Stimulated activated CD4-positive, alpha-beta T cell treated with anti-CD3 and anti-CD28 coated beads, TNF-alpha, amount 100 ng/mL, for 4 hours (primary cell): ENCODE measurements at places on chromosomes 3 and 15.

GRCh38 chr15:86744198-86744780, 664.6 kb downstream of the AGBL1 start:
- DNase-seq, result no peak

DNA sequence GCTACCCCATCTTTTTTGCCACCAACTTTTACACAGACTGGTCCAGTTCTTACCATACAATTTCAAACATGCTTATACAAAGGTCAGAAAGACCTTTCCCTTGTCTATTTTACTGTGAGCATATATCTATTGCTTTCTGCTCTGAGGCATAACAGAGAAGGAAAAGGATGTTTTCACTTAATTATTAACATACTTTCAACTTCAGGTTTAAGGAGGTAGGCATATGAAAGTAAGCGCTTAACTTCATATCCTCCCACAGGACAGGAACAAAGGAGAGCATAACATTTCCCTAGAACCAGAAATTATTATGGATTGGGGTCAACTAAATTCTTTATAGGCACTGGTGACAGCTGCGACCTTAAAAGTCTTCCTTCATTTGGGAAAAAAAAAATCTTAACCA, 1.1 kb downstream of the MYEF2 start:
- no peak for DNase-seq

- DNase-seq, result no peak
Observed at GRCh38 chr3:177197727-177198460, 612 bp upstream of the TBL1XR1 start.

DNA sequence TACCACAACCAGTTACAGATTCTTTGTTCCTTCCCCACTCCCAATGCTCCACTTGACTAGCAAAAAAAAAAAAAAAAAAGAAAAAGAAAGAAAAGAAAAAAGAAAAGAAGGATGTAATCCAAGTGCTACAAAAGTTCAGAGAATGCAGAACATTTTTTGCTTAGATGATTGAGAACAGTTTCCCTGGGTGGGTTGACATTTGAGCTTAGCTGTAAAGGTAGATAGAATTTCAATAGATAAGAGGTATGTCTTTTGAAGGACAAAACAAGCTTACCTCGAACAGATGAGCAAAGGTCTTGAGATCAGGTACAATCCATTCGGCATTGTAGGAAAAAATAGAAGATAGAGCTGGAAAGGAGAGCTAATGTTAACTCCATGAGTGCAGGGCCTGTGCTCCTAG, 344.6 kb upstream of the NECTIN3 start:
- DNase-seq, result no peak

DNA sequence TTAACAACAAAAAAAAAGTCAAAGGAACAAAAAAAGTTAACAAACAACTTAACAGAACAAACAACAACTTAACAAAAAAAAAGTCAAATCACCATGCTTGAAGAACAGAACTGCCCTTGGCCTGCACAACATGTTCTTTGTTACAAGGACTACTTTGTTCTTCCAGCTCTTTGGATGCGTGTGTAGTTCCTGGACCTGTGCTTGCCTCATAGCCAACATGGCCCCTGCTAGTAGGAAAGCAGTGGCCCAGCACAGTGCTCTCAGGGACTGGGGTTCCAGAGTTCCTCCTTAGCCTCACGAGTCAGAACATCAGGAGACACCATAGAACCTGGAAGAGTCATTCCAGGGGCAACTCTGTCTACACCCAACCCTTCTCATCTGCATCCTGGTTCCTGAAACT, 10.9 kb upstream of the STRIT1 start:
- DNase-seq, result no peak

- DNase-seq, result no peak
Observed at GRCh38 chr3:52394751-52395502, 50.0 kb downstream of the SEMA3G start.

GRCh38 chr3:177146646-177147045, 50.6 kb downstream of the TBL1XR1 start:
- no peak for DNase-seq

- no peak for DNase-seq
Observed at GRCh38 chr15:41987925-41988275, 15.5 kb upstream of the EHD4 start.

GRCh38 chr3:129461022-129461421, 21.0 kb downstream of the IFT122 start:
- DNase-seq, result no peak

- DNase-seq, result no peak
Observed at GRCh38 chr3:172551874-172552273, 28.6 kb upstream of the TNFSF10 start.

DNA sequence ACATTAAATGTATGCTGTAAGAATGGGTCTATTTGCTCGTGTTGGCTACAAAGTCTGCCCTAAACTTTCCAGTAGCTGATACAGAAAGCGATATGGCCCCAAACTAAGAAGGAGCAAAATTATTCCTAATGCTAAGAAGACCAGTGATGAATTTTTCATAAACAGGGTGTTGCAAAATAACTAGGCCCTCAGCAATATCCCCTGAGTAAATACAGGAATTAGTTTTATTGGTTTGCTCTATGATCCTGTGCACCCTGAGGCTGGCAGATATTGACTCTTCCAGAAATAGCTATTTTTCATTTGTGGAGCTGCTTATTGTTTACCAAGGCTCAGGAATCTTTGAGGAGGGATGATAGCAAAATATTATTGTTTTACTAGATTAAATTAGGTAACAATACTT, 60.9 kb upstream of the CCNL1 start:
- DNase-seq, result no peak

DNA sequence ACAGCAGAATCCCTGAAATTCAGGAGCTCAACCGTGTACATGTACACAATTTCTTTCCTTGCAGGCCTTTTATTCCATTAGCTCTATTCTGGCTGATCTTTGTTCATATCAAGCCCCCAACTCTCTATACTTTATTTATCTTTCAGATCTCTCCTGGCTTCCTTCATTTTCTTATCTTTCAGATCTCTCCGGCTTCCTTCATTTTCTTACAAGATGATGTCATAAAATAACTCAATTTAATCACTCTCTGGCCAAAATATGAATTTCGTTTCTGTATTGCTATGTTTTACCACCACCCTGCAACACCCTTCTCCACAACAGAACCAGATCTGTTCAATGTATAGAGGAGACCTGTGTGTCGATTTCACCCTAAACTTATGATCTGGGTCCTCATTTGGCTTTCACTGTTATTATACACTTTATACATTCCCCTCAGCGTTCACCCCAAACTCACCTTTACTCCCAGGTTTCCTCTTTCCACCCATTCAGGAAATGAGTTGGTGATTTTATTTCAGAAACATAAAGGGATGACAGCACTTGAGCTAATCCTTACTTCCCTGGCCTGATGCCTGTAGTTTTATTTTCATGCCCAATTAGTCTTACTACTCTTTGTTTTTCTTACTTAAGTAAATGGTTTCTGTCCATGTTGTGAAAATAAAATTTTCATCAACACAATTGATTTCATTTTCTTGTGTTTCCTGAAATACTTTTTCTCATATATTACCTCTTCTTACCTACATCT, 195.5 kb downstream of the BCHE start:
- no peak for DNase-seq

GRCh38 chr15:38538328-38539007, 26.1 kb downstream of the RASGRP1 start:
- DNase-seq, result no peak

GRCh38 chr3:48196611-48197010, 8.4 kb upstream of the CDC25A start:
- no peak for DNase-seq

DNA sequence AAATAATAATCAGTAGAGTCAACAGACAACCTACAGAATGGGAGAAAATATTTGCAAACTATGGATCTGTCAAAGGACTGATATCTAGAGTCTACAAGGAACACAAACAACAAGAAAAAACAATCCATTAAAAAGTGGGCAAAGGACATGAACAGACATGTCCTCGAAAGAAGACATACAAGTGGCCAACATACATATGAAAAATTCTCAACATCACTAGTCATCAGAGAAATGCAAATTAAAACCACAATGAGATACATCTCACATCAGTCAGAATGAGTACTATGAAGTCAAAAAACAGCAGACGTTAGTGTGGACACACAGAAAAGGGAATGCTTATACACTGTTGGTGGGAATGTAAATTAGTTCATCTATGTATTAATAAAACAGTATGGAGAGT, 33.7 kb downstream of the SLC2A2 start:
- DNase-seq, result no peak

DNA sequence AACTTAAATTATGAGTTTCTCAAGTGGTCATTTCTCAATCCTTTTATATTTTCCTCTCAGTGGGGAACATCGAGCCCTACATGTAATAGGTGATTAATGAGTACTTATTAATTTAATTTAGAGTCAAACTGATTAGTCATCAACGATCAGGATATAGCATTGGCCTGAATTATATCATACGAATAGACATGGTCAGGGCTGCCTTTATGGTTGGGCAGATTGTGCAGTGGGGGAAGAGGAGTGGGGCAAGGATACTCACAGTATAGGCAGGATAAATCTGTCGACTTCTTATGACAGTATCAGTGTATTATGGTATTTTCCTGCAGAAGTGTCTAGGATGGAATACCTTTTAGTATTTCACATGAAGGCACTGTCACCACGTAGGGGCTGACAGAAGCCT, 27.0 kb downstream of the C2CD4A start:
- DNase-seq, result no peak

- DNase-seq, result no peak
Observed at GRCh38 chr3:42591811-42592210, 1.2 kb downstream of the SS18L2 start.

- no peak for DNase-seq
Observed at GRCh38 chr3:168467115-168467714, 371.5 kb upstream of the GOLIM4 start.

- no peak for DNase-seq
Observed at GRCh38 chr3:141191097-141191749, 40.4 kb upstream of the PXYLP1 start.

- no peak for DNase-seq
Observed at GRCh38 chr3:52299879-52300611, 12.4 kb downstream of the GLYCTK start.

GRCh38 chr15:43168192-43169107, 16.8 kb upstream of the CCNDBP1 start:
- no peak for DNase-seq

- DNase-seq, result no peak
Observed at GRCh38 chr3:154169796-154170110, 48.6 kb downstream of the ARHGEF26 start.

- no peak for DNase-seq
Observed at GRCh38 chr3:78785004-78785403, 982.8 kb downstream of the ROBO1 start.

- DNase-seq, result no peak
Observed at GRCh38 chr15:83435782-83436181, 11.4 kb upstream of the SH3GL3 start.

- DNase-seq, result no peak
Observed at GRCh38 chr15:79849789-79850188, 47.0 kb downstream of the MTHFS start.

DNA sequence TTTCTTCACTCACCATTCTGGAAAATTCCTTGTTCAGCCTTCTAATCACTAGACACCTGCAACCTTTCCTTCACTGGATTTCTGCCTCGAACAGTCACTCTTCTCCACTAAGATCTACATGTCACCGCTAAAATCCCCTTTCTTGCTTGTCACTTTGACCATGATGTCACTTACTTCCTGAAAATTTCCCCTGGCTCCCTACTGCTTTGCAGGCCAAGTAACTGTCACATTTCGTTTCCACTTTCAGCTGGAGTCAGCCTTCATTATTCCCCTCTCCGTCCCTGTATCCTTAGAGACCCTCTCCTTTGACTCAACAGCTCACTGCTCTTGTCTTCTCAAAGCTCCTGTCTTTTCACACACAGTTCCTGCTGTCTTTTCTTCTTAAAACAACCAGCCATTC, 15.9 kb downstream of the CHL1 start:
- DNase-seq, result no peak

DNA sequence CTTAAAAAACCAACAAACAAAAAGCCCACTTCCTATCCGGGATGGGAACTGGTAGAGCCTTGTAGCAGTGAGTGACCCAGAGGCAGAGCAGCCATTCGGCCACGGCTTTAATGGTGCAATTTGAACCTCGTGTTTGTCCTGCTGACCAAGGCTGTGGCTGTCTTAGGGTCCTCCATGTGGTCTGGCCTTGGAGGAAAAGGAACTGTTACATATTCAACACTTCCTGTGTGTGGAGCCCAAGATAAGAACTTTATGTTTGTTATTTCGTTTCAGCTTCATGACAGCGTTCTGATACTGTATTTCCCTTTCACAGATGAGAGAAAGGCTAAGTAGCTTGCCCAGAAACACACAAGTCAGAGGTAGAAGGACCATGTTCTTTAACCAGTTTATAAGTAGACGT, 269.8 kb downstream of the SV2B start:
- DNase-seq, result no peak

- no peak for DNase-seq
Observed at GRCh38 chr3:139555249-139555648, 15.7 kb upstream of the RBP1 start.

- DNase-seq, result no peak
Observed at GRCh38 chr3:149291178-149291577, 42.3 kb downstream of the TM4SF18 start.

DNA sequence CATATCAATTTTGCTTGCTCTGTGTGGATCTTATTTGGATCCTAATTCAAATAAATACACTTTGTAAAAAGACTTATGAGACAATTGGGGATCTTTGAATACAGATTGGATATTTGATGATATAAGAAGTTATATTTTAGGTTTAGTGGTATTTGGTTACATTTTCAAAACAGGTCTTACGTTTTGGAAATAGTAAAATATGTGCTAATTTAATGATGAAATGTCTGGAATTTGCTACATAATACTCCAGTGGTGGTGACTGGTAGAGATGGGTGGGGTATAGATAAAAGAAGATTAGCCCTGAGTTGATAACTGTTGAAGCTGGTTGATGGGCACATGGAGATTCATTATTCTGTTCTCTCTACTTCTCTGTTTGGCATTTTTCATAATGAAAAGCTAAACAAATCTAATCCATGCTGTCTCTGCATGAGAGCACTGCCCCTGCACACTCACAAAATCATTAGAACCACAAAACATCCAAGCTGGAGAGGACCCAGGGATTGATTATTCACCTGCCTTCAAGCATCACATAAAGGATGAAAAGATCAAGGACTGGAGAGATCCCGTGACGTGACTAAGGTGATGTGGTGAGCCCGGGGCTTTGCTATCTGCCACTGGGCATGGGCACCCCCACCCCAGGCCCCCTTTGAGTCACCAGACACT, 58.9 kb downstream of the TLE3 start:
- no peak for DNase-seq

DNA sequence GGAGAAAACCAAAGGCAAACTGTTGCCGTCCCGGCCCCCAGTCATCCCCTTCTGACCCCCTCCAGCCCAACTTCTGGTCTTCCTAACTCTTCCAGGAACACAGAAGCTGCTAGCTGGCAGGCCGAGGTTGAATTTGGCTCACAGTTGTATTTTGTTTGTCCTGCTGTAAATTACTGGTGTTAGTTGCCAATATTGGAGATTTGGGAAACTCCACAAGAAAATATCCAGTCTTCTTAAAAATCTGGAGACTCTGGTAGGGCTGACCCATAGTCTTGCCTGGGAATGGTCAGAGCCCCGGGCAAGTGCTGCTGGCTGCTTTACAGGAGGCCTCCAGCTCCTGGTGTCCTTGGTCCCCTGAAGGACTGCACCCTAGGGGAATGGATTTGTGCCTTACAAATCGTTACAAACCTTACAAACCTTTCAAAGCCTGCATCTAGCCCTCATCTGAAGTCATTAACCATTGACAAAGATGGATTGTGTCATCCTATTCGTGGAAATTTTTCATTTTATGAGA, 112.0 kb upstream of the MCTP2 start:
- DNase-seq, result no peak
